T-helper 17 cell (primary cell): ENCODE measurements at places on chromosomes 7 and 10.

DNA sequence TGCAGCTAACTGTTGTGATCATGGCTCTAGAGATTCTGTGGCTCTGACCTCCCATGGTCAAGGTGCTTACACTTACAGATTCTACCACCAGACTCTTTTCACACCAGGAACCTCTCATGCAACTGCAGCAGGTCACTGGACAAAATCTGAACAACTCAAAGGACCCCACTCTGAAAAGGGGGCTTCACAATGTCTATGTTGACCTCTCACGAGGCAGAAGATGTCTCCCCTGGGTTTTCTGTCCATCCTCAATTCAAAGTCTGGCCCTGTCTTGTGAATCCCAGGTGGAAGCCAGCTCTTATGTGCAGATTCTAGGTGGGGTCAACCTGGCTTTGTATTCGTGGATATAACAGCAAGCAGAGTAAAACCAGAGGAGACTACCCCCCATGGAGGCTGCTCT is 118.6 kb upstream of the ZNF479 start:
- no peak for DNase-seq

- DNase-seq = no peak
Observed at GRCh38 chr7:132351954-132352499, 224.2 kb downstream of the PLXNA4 start.

GRCh38 chr10:35765066-35765527 is 123.0 kb upstream of the FZD8 start:
- DNase-seq = no peak

GRCh38 chr7:48090095-48090805 is 1.2 kb downstream of the UPP1 start:
- DNase-seq = no peak

- no peak for DNase-seq
Observed at GRCh38 chr7:66213637-66214036, 8.5 kb downstream of the TPST1 start.

DNA sequence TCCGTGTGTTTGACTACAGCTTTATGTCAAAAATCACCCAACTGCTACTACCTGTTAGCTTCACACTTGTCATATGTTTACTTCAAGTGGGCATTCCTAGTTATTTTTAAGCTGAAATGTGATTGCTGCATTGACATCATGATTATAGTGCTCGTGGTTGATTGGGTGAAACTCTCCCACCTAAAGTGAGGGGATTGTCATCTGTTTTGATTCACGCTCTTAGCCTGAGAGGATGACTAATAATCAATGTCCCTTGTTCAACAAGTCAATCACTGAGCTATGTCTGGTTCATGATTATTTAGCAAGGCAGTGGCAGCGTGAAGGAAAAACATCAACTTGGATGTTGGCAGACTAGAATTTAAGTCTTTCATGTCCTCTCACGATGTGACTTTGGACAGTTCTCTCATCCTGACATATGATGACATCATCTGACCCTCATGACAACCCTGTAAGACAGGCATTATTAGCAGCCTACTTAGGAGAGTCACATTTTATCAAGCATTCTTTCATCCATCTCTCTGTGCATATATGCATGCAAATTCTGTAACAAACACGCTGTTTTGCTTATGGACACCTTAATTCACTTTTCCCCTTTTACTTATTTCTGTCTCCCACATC is 352.6 kb upstream of the ZMIZ1 start:
- DNase-seq = no peak

DNA sequence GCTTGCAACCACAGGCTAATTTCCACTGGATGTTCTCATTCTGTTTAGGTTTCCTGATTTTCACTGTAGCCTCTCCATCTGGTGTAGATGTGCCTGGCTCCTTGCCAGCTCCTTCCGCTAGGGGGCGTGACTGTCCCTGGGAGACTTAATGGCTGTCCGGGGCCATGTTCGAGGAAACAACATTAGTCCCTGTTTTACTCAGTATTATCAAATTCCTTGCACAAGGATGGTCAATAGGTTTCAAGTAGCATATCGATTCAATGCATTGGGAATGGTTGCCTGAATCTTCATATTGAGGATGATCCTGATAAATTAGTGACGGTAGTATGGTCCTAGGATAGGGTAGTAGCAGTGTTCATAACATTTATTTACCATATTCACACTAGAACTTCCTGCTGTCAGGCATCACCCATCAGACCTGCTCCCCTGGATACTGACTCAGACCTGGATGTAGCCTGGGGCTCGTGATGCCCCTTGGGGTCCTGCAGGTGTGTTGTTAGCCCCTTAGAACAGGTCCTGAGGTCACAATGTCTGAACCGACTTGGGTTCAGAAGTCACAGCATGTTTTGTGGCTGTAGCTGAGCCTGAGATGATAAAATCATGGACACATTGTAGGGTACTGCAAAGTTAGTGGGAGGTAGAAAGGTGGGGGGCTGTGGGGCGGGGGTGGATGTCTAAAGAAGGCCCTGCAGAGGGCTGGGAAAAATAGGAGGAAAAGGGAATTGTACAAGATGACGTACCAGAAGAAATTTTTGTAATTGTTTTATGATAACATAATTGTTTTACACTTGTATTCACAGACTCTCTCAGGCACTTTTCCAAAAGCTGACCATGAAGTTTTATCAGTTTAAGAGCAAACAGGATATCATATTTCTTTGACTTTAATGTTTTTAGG is 8.9 kb upstream of the EXOC6 start:
- DNase-seq = peak; percentile 38

DNA sequence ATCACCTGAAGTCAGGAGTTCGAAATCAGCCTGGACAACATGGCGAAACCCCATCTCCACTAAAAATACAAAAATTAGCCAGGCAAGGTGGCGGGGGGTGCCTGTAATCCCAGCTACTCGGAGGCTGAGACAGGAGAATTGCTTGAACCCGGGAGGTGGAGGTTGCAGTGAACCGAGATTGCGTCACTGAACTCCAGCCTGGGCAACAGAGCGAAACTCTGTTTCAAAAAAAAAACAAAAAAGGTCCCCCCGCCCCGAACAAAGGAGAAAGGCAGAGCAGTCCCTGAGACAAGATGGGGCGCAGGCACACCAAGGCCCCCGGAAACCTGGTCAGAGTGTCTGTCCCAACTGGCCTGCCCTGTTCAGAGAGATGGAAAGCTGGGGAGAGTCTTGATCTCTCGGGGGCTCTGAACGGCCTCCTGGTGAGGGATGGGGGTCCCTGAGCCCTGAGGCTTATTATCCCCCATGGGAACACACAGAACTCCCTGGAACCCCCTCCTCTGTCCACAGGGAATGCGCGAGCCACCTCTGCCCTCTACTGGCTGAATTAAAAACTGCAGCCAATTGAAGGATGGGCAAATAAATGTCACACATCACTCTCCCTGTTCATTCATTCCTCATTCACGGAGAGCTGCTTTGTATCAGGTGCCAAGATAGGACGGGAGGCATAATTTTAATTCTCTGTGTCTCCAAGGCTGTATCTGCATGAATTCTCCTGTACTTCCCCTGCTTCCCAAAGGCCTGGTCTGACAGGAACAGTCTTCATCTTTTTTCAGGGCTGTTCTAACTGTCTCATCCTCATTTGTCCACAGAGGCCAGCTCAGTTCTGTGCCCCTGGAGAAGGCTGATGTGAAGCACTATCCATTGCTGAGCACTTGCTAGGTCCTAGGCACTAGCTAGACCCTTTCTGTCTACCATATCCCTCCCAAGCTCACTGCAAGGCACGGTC is 28.9 kb downstream of the MAT1A start:
- DNase-seq = no peak

GRCh38 chr7:80415114-80415513 is 96.8 kb downstream of the GNAT3 start:
- DNase-seq = no peak

DNA sequence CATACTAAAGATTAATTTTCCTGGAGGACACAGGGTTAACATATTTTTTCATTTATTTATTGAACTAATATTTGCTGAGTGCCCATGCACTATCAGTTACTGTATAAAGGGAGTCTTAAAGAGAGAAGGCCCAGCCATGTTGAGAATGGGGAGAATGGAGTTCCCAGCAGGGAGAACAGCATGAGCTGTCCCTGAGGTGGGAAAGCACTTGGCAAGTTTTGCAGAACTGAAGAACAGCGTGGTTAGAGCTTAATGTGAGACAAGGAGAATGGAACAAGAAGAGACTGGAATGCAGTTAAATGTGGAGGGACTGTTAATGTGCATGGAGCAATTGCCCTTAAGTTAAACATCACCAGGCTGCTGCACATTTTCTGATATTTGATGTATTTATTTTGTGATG is 435.4 kb downstream of the SUGCT start:
- DNase-seq = no peak

DNA sequence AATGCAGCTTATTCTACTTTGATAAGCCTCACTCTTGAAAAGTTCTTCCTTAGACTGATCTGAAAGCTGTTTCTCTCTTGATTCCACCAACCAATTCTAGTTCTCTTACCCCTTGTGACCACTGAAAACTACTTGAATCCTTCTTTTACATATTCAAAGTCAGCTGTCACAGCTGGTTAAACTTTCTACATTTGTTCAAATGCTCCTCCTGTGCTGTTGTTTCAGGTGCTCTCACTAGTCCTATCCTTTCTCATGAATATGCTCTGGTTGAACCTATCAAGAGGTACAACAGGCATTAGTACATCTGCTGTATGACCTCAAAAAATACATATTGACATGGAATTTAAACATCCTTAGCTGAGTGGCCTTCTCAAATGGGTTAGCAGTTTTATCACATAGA is 91.5 kb downstream of the MYO3A start:
- no peak for DNase-seq

DNA sequence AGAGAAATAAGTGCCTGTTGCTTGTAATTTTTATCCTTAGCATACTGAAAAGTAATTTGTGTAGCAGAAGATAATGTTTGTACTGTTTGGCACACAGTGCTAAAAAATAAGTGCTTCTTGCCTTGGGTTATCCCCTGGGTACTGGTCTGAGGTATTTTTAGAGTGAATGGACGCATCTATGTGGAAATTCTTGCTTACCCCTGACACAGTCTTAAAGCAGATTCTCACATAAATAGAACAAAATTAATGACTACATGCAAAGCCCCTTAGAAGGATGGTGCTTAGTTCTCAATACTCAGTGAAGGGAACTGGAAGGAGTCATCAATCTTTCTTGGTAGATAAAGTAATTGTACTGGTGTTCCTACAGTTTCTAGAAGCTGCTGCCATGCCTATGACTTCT is 548.6 kb downstream of the ARL4A start:
- no peak for DNase-seq

- no peak for DNase-seq
Observed at GRCh38 chr7:35261041-35261440, 7.1 kb upstream of the TBX20 start.

DNA sequence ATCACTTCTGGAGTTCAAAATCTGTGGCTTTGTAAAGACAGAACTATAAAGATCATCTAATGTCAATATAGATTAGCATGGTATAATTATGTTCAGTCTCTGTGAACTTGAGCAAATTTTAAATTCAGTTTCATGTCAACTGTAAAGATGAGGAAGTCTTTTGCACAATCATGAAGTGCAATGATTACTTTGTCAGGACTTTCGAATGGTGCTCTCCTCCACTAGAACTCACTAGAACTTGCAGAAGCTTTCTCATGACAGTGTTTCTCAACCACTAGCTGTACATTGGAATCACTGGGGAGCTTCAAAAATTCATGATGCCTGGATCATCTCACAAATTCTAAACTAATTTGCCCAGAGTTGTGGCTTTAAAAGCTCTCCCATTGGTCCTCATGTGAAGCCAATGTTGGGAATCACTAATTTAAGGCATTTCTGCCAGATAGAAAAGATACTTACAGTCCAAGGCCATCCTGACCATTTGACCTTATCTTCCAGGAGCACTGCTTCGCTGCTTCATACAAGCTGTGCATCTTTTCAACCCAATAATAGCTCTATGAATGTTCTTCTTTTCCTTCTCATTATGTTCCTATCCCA is 12.9 kb downstream of the OR2AE1 start:
- no peak for DNase-seq

DNA sequence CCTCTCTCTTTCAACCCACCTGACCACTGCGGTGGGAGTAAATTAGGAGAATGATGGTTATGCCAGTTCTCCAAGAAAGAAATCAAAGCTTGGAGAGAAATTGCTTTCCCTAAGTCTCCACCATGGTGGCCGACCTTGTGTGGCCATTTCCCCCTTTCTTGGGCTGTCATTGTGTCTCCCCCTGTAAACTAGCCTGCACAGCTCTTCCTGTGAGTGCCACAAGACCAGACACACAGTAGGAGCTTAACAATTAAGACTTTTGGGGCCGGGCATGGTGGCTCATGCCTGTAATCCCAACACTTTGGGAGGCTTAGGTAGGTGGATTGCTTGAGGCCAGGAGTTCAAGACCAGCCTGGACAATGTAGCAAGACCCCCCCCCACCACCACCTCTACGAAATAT is 18.9 kb upstream of the LIMK1 start:
- DNase-seq = no peak

GRCh38 chr7:107661081-107661864 is 645 bp downstream of the SLC26A4 start:
- DNase-seq = peak; percentile 15

DNA sequence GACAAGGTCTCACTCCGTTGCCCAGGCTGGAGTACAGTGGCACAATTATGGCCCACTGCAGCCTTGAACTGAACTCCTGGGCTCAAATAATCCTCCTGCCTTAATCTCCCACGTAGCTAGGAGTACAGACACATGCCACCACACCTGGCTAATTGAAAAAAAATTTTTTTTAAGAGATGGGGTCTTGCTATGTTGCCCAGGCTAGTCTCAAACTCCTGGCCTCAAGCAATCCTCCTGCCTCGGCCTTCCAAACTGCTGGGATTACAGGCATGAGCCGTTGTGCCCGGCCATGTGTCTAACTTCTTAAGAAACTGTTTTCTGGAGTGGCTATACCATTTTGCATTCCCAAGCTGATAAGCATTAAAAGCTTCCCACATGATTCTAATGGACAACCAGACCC is 9.5 kb upstream of the EFCAB10 start:
- DNase-seq = no peak

GRCh38 chr7:100840470-100841100 is 11.9 kb upstream of the SLC12A9 start:
- DNase-seq = no peak

DNA sequence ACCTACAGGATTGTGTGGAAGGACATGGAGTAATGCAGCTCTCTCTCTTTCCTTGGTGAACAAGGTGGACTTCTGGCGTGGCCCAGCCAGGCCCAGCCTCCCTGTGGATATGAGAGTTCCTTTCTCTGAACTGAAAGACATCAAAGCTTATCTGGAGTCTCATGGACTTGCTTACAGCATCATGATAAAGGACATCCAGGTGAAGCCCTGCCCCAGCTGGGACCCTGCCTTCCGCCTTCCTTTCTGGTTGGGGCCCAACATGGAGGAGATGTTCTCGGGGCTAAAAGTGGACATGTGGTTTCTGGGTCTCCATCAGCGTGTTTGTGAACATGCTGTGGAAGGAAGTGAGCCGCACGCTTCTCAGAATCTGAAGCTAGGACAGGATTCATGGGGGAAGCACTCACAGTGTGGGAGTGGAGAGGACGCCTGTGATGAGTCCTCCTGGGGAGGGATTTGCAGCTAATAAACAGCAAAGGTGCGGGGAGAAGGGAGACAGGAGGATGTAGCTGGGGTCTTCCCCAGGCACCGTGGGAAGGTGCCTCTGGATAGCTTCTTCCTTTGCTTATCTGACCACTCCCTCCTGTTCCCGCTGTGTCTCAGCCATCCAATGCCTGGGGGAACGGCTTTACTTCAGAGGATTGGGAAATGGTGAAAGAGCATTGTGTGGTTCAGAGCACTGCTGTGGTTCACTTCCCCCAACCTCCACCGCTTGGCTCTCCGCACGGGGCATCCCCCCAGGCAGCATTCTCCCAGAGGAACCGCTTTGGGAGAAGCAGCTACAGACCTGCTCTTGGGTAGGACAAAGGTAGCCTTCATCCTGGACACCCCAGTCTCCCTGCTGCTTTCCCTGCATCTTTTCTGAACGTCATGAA is 5.5 kb downstream of the CPA5 start:
- no peak for DNase-seq
